Mammary epithelial cell (primary cell): ENCODE measurements at places on chromosomes 6 and 20.

GRCh38 chr20:32966881-32967781 lies 37.1 kb downstream of the SUN5 start:
- no peak for DNase-seq

DNA sequence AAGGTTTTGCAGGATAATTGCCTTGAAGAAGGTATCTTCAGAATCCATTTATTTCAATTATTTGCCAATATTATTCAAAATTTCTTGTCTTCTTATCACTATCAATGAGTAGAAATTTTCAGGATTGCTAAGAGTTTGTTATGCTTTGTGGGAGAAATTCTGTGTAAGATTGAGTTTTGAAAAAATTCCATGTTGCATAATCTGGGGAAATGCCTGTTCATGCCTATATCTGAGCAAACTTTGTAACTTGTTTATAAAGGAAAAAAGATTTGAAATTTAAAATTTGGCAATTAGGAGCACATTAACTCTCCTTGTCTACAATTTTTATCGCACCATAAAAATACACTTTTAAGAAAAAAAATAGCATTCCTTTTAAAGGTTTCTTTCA lies 39.8 kb upstream of the EDN1 start:
- DNase-seq: no peak

DNA sequence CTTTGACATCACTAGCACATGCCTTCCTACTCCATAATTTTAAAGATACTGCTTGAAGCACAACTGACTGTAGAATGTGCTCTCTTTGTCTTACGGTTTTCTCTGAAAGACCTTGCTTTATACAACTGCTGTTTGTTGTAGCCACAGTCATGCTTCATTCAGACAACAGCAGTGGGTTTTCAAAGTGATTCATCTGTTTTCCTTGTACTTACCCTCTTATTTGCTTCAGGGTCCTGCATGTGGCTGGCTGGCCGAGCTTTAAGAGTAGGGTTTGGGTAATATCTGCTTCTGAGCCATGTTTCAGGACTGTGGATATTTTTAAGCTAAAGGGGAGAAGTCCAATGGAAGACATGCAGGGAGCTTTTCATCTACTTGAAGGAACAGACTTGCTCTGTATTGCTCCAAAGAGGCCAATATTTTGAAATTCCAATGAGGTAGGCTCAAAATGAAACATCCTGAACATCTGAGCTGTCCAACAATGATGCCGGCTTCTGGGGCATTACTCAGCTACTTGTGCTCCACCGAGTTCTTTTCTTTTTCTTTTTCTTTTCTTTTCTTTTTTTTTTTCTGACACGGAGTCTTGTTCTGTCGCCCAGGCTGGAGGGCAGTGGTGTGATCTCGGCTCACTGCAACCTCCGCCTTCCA lies 160.2 kb upstream of the SGK1 start:
- DNase-seq: peak; percentile 36

DNA sequence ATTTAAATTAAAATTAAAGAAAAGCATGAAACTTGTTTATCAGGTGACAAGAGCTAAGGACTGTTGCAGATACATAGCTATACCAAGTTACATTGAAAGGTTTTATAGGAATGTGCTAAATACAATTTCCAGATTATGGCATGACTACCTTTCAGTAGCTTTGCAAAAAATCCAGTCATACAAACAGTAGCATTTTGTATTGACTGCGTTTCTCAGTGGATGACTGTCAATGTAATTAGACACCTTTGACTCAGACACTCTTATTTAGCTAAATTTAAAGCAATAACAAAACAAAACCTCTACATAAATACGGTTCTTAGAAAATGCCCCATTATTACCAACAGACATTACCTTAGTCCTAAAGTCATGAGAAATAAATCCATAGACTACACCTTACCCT lies 275.8 kb upstream of the RUNX2 start:
- no peak for DNase-seq

DNA sequence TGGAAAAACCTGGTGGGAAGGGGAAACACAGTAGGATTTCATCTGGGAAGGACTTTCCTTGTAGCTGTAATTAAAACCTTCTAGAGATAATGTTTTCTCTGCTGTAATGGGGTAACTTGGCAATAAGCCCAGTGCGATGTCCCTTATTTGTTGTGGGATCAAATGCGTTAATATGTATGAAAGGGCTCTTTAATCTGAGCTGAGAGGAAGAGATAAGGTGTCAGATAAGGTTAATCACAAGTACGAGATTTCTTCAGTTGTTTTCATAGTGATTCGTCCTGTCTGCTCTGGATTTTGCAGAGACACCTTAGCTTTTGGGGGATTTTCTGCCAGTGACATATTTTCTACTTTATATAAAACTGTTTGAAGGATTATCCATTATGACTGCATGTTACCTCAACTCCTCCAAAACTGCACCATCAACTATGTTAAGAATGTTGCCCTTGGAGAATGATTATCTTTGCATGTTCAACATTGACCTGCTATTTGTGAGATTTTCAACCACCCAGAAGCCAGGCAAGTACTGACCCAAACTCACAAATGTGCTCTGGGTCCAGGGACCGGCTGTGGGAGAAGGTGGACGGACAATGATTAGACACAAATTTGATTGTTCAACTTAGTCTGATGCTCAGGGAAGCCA lies 21.2 kb upstream of the ELOVL5 start:
- no peak for DNase-seq
